HS-5 (cell line): ENCODE measurements at places on chromosomes 12 and 14.

GRCh38 chr12:49292729-49293055, 2.3 kb upstream of the PRPH start:
- DNase-seq = no peak

DNA sequence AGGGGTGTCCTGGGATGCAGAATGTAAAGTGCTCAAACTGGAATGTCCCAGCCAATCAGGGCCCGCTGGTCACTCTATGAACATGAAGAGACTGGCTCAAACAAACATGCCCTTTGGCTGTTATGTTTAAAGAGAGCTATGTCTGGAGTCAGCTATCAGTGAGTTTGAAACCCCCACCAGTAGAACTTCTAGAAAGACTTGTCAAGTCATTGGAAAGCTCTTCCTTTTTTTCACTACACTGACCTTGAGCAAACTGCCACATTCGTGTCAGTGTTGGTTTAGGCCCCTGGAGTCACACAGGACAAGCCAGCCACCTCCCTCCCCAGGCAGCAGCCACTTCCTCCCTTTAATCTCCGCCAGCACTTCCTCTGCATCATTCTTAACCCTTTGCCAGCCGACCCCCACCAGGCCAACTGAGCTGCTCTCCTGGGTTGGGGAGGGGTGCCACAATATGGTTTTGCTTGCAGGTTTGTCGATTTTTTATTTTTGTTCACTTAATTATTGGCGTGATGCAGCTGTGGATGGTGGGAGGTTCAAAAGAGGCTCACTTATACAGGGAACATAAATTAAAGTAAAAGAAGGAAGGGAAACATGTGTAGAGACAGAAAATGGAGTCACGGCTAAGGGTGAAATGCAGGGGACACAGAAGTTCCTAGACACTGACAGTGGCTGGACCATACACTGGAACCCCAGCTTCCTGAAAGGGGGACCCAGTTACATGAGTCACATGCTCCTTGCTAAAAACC, 25.3 kb downstream of the CMKLR1 start:
- DNase-seq = no peak

- no peak for DNase-seq
These were observed 258.6 kb upstream of the TMEM132C start for GRCh38 chr12:128008341-128008740.

DNA sequence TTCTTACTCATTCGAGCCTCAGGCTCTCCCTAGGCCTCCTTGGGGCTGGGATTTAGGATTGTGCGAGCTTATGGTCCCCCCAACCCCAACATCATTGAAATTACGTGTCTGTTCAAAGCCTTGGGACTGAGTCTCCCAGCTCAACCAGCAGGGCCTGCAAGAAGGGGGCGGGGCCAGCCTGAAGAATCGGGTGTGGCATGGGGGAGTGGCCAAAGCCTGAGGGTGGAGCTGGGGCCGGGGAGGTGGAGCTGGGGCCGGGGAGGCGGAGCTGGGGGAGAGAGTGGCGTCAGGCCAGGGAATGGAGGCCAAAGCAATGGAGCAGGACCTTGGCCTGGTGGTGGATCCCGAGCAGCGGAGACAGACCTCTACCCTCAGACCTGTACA, 24.3 kb upstream of the HSPB8 start:
- no peak for DNase-seq

- no peak for DNase-seq
These were observed 71.9 kb downstream of the GSC start for GRCh38 chr14:94697773-94698556.
